Hindlimb muscle (tissue), 1 donor: ENCODE measurements at places on chromosomes 4 and X. TPM values are rescaled to one million over a fixed set of nuclear protein-coding genes. Genes with fewer than 3 reads are reported as not detected.

DNA sequence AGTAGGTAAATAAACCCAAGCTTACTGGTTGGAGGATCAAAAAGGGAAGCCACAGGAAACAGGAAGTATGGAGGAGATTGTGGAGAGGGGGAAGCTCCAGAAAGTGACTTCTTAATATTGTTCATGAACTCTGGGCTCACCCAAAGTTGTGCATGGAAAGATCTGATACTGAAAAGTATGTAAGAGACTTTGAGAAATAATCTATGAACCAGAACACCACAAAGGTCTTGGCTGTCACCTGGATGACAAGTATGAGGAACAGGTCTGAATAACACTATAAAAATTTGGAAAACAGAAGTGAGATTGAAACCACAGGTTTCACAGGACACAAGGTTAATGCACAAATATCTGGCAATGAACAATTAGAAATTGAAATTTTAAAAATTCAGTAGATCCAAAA, 567.4 kb downstream of the INPP4B start:
- no peak for DNase-seq

CFI gene
- 7.3 TPM for polyA plus RNA-seq

DNA sequence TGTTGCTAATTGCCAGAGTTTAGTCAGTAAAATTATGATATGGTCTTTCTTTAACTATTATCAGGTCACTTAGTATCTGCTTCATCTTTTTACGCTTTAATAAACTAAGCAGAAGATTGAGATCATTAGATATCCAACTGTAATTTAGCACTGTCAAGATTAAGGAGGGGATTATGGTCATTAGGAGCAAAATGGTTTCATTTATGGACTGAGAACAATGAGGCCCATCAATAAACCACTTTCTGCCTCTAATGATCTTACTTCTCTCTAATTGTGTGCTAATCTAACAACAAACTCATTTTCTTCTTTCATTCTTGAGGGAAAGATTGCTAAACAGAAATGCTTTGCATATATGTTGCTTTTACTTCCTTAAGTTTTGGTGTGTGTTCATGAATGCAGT, 340.4 kb downstream of the RPA4 start:
- no peak for DNase-seq

GRCh38 chrX:45324941-45325340, 124.3 kb upstream of the DIPK2B start:
- DNase-seq, result no peak

DNA sequence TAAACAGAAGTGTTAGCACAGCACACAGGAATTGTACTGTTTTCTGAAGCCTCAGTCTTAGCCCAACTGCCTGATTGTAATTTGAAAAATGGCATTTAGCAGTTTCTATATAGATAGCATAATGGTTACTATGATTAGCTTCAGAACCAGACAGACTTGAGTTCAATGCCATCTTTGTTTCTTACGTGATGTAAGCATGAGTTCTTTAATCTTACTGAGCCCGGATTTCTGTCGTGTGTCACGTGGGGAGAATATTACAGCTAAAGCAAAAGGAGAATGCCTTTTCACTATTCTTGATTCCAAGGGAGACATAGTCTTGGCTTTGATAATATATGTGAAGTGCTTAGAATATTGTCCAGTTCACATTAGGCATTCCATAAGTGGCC, 407.3 kb downstream of the STIM2 start:
- DNase-seq, result no peak
